ENCODE measurements at places on chromosomes 2 and 18.

DNA sequence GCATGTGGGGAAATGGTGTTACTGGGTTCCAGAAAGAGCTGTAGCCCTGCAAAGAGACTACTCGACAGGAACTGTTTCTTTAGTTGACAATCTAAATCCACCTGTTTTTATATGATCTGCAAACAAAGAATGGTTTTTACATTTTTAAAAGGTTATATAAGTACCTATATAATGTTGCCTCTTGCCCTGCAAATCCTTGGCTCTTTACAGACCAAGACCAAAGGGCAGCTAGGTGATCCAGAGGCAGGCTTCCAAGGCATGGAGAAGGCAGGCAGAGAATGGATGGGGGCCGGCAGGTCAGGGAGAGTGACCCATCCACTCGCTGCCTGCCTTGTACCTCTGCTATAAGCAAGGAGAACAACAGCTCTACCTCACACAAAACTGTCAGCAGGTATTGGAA is 173.6 kb downstream of the ANTXR1 start:
- no peak for DNase-seq

- no peak for DNase-seq
Observed at GRCh38 chr18:54023471-54023870, 201.0 kb downstream of the MBD2 start.

GRCh38 chr2:153871231-153872221 is at the start of gene GALNT13:
Gene GALNT13 (plus strand): TSS chr2:153871922.
- DNase-seq: no peak

GRCh38 chr18:59909289-59910036 is 9.7 kb downstream of the PMAIP1 start:
- DNase-seq: no peak

GRCh38 chr2:128420131-128420530 is 101.5 kb upstream of the HS6ST1 start:
- no peak for DNase-seq

GRCh38 chr2:15919716-15920434 is 20.5 kb upstream of the MYCN start:
- no peak for DNase-seq

Measured in Panc1 (cell line).